Fibroblast of villous mesenchyme (primary cell): ENCODE measurements at places on chromosomes 2 and 18.

DNA sequence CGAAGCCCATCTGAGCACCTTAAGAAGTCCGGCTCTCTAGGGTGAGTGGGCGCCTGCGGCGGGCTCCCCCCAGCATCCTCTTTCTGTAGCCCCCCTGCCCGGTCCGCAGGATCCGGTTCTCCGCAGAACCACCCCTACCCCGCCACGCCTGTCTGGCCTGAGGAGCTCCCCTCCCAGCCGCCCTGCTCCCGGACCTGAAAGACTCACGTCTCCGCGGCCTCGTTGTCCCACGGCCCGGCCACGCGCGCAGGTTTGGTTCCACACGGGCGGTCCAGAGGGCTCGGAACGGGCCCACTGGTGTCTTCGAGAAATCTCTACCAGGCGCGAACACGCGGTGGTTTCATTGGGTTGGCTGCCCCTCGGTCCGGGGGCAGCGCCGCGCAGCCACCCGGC, 237 bp downstream of the SLC39A6 start:
- no peak for DNase-seq

DNA sequence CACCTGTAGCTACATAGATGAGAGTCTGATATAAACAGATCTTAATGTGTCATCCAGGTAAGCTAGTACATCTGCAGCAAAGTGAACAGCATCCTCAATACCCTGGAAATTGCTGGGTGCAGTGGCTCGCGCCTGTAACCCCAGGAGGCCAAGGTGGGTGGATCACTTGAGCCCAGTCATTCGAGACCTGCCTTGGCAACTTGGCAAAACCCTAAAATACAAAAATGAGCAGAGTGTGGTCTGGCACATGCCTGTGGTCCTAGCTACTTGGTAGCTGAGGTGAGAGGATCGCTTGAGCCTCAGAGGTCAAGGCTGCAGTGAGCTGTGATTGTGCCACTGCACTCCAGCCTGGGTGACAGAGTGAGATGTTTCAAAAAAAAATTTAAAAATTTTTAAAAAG, 233.9 kb upstream of the SP5 start:
- DNase-seq = no peak

GRCh38 chr18:79164706-79165105, 95.5 kb downstream of the ATP9B start:
- peak; percentile 19 for DNase-seq

- no peak for DNase-seq
Measured at GRCh38 chr2:202808754-202809153, 62.8 kb downstream of the ICA1L start.

GRCh38 chr2:207633686-207634085, 8.5 kb upstream of the METTL21A start:
- DNase-seq = no peak

GRCh38 chr2:51535763-51536162, 503.8 kb upstream of the NRXN1 start:
- no peak for DNase-seq

- peak; percentile 74 for DNase-seq
Measured at GRCh38 chr2:133674433-133675331, 106.4 kb upstream of the NCKAP5 start.

- no peak for DNase-seq
Measured at GRCh38 chr2:82342356-82342755, 2037.8 kb upstream of the LRRTM1 start.

- peak; percentile 33 for DNase-seq
Measured at GRCh38 chr18:46096651-46097300, 1.3 kb downstream of the ATP5F1A start.

DNA sequence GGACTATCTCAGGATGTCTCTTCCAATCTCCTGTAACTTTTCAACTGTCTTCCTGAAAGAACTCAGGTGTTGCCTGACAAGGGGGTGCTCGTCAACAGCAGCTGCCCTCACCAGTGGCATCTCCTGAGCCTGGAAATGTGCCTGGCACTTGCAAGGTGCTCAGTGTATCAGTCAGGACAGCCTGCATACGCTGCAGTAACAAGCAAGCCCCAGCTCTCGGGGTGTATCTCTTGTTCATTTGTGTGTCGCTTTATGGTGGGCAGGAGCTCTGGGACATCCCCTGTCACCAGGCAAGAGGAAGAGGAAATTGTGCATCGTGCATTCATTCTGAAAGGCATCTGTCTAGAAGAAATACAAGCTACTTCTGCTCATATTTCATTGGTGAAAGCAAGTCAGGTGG, 263.1 kb downstream of the DCDC2C start:
- DNase-seq = no peak

GRCh38 chr18:63646936-63647335, 2.9 kb upstream of the SERPINB4 start:
- DNase-seq = no peak

DNA sequence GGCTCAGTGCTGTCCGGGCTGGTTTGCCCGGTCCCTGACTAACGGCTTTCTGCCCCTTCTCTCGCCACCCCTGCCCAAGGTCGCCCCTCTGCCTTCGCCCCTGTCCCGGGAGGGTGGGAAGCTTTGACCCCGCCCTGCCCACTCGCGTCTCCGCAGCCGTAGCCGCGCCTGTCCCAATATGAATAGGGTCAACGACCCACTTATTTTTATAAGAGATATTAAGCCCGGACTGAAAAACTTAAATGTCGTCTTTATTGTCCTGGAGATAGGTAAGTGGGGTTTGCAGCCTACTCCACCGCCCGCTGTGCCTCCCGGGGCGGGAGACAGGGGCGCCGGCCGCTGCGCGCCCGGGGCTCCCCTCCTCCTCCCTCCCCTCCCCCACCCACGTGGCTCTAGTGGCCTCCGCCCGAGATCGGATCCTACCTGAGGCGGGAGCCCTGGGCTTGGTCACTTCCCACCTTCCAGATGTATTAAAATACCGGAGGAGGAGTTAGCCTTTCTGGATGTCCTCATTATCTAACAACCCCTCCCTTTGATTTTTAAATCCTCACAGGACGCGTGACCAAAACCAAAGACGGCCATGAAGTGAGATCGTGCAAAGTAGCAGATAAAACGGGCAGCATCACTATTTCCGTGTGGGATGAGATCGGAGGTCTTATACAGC, 633 bp downstream of the NABP1 start:
- peak; percentile 36 for DNase-seq

GRCh38 chr18:10424585-10425307, 29.7 kb upstream of the APCDD1 start:
- peak; percentile 52 for DNase-seq

DNA sequence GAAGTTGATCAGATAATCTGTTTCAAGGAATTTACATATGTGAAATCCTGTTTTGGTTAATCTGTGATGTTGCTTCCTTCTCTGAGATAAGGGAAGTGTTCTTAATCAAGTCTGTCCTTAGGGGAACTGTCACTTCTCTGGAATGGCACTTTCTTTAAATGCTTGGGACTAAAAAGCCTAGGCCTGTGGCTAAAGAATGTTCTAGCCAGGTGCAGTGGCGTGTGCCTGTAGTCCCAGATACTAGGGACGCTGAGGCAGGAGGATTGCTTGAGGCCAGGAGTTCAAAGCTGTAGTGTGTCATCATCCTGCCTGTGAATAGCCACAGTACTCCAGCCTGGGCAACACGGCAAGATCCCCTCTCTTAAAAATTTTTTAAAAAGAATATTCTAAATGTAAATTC, 217.6 kb upstream of the SIX3 start:
- no peak for DNase-seq

DNA sequence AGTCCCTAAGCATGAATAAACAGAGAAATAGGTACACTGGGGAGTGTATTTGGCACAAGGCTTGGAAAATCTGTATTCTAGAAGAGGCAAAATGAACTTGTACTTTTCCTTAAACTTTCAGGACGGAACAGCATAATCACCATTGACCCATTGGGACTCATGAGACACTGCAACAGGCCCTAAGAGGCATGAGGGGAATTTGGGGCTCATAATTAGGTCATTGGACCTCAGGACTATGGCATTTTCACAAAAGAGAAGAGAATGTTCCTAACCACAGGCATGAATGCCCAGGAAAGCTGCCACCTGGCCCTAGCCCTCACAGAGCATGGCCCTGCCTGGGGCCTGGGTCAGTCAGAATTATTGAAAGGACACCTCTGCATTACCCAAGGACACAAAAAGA, 67.9 kb upstream of the PIK3C3 start:
- no peak for DNase-seq

DNA sequence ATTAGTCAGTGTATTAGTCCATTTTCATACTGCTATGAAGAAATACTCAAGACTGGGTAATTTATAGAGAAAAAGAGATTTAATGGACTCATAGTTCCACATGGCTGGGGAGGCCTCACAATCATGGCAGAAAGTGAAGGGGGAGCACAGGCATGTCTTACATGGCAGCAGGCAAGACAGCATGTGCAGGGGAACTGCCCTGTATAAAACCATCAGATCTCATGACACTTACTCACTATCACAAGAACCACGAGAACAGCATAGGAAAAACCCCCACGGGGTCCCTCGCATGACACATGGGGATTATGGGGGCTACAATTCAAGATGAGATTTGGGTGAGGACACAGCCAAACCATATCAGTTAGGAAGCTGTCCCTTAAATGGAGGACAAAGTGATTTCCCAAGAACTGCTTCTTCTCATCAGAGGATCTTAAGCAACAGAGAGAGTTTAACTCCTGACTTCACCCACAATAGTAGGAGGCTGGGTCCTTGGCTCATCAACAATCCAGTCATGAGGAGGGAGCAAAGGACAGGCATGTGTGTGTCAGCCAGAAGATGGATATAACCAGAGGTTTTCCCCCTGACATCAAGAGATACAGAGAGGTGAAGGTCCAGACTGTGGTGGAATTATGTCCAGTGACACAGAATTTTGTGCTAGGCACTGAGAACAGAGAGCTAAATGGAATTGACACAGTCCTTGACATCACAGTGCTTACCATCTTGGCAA, 203.8 kb upstream of the SH3BP4 start:
- DNase-seq = peak; percentile 41

DNA sequence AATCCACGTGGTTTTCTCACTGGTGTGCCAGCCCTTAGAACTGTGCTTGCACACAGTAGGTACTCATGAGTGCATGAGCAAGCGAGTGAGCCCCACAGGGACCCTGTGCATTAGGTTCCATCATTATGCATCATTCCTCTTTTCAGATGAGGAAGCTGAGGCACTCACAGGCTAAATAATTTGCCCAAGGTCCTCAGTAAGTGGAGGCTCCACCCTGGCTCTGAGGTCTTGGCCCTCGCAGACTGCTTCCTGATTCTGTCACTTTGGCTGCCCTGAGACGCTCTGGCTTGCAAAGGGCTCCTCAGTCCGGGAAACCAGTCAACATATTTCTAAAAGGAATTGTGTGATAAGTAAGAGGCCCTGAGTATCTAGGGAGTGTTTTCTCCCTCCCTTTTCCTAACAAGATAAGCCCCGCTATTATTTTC, 71.7 kb downstream of the IL1R2 start:
- DNase-seq = peak; percentile 89

DNA sequence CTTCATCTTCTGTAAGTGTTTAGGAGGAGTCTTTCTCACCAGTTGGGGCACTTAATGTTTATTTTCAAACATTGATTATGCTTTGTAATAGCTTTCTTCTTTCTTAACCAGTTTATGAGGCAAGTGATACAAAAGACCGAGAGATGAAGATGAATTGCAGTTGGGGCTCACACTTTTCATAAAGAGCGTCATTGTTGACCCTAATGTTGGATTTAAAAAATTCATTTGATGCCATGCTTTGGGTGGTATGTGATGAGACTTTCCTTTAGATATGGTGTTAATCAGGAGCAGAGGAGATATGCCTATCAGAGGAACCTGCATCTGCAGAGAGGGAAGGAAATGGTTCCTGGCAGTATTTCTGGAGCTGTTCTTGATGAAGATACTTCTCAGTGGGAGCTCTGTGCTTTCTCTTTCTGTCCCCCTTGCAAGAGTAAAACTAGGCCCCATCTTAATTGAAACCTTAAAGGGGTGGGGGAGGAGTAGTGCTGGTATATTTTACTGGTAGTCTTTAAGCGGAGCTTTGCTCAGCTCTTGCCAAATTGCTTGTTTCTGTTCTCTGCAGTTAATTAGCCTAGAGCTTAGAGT, 2.3 kb downstream of the EML4 start:
- peak; percentile 68 for DNase-seq

DNA sequence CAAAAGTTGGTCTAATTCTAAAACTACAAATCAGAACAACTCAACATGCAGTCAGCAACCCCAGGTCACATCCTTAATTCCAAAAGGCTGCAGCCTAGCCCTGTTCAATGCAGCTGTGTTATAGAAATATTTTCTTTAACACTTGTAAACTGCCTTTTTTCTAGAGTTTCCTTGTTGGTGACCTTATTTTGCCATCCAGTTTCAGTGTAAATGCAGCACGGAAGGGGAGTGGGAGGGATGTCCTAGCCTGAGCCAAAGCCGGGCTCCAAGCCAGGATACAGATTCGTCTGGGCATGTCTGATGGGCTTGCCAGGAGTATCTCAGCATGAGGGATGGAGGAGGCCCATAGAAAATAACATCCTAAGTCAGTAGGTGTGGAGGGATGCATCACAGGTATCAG, 17.7 kb upstream of the SP3 start:
- DNase-seq = no peak

DNA sequence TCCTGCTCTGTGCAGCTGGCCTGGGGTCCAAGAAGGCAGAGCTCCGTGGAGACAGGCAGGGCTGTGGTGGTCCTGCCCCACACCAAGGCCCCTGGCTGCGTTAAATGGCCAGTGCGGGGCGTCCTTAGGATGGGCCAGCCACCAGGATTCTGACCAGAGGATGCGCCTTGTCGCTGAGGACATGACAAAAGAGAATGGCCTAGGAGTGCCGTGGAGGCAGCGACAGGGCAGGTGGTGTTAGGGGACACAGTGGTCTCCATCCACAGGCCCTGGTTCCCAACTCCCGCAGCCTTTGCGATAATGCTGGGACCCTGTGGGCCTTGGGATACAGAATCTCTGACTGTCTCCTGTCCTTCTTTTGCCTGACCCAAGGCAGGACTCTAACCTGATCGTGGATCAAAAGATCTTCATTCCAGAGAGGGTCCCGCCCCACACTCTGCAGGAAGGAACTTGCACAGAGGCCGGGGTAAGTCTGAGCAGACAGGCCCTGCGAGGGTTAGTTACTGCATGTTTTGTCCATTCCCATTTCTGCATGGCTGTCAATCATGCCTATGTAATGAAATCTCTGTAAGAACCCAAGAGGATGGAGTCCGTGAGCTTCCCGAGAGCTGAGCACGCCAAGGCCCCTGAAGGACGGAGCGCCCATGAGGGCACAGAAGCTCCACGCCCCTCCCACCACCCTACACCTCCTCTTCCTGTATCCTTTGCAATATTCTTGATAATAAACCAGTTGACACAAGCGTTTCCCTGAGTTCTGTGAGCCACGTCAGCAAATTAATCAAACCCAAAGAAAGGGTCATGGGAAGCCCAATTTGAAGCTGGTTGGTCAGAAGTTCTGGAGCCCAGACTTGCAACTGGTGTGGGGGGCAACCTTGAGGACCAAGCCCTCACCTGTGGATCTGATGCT, 251.5 kb upstream of the SALL3 start:
- no peak for DNase-seq

GRCh38 chr2:213806125-213806726, 522.0 kb downstream of the SPAG16 start:
- peak; percentile 38 for DNase-seq
